Activated CD4-positive, alpha-beta T cell treated with anti-CD3 and anti-CD28 coated beads for 1 hour (primary cell): ENCODE measurements at places on chromosomes 4 and X.

DNA sequence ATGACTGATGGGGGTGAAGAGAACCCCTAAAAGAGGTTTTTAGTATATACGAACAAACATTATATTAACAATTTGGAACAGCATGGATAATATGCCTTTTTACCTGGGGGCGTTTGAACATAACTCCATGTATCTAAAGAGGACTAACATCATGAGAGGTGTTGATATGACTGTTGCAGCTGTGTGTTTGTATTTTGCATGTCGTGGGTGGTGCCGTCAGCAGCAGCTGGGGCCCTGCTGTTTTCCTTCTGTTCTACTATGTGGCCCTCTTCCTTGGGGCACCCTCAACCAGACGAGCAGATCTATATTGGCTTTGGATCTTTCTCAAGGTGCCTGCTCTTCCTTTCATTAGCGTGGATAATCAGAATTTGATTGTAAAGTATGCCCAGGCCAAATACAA is 11.2 kb downstream of the GBA3 start:
- DNase-seq = no peak

GRCh38 chr4:139710073-139710472 is 44.5 kb downstream of the MGST2 start:
- no peak for DNase-seq

- no peak for DNase-seq
Measured at GRCh38 chr4:141891260-141892120, 255.1 kb downstream of the IL15 start.

- DNase-seq = no peak
Measured at GRCh38 chr4:160864253-160864652, 1299.5 kb downstream of the FSTL5 start.

GRCh38 chrX:33741807-33742206 is 390.3 kb downstream of the FAM47A start:
- DNase-seq = no peak

DNA sequence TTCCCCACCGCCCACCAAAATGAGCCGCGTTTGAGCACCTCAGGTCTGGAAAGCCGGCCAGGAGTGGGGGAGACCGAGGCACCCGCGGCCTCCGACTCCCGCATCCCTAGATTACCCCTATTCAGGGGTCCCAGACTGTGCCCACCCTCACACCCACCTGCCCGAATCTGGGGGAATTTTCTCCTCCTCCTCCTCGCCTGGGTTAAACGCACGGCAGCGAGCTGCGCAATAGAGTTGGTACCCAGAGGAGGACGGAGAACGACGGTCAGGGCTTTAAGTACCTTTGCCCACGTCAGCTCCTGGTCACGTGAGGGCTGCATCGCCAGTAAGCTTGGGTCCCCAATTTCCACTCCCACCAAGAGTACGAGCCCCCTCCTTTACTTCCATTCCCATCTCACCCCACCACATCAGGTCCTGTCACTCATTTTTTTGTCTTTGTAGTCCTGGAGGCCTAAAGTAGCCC is at the start of gene ARMCX2:
Gene ARMCX2 (minus strand): TSS at position 250 of the 463 bp plus-strand sequence. CDS start 2,262 bp downstream, outside the sequence.
- DNase-seq = no peak

DNA sequence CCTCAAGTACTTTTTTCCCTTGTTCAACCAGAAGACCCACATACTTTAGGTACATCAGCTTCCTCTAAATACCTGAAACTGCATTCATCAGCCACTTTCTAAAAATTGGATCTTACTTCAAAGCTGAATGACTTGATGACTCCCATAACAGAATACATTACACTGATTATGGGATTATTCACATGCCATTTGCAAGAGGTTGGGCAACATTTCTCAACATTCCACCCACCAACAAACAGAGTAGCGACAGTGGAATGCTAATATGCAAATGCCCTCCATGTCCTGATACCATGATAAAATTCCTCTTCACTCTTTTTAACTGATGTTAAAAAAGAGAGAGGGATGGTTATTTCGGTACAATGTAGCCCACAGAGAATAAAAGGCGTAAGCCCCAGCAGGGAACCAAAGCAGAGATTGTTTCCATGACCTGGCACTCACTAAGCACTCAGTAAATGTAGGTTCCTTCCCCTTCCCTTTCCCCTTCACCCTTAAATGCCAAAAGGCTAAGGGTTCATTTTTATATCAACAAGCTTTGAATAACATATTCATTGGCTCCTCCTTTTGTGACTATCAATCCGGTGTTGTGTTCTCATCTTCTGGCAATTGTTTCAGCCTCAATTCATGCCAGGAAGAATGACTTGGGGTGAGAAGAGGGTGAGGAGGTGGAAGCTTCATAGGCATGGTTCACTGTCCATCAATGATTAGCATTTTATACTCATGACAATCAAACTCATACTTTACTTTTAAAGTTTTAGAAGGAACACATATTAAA is 317.2 kb downstream of the DHX15 start:
- DNase-seq = no peak

DNA sequence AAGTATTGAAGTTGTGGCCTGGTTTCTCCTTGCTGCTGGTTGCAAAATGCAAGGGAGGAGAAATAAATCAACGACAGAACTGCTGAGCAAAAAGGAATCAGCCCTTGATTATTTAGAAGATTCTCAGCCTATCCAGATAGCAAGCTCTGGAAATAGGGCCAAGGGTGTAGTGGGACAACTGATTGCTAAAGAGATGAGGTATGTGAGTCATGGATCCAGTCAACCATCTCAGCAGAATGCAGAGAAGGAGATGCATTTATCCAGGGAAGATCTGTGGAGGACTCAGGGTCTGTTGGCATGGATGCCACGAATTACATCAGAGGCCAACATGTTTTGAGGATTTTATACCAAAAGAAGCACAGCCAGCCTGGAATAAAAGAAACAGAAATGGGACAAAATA is 36.7 kb downstream of the FOXR2 start:
- DNase-seq = no peak

DNA sequence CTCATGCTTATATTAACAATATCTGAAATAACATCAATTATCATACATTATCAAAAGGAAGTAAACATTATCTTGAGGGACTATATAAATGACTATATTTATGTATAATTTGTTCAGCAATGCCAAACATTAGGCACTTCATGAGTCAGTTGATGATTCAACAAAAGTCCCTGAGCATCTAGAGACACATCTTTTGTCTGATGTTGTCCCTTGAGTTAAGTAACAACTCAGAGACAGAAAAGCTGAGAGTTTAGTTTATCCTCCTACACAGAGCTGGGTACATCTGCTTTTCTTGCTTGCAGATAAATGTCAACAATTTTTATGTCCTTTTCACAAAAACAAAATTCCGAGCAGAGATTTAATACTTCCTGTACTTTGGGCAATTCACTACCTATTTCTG is 311.1 kb downstream of the INPP4B start:
- DNase-seq = no peak

GRCh38 chr4:11506194-11506593 is 77.5 kb upstream of the HS3ST1 start:
- DNase-seq = no peak

DNA sequence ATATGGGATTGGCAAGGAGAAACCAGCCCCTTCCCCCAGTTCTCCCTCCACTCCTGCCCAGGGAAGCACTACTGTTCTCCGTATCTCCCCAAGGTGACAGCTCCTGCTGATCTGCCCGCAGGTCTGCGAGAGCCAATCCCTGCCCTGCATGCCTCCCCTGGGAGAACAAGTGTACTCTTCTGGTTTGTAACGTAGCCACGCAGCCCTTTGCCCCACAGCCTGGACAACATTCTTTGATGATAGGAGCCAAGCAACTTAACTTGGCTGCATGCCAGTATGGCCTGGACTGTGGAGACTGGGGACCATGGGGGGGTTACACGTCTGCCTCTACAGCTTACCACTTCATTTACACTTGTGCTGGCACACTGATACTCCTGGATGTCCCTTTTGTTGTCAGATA is 2.0 kb downstream of the STBD1 start:
- no peak for DNase-seq

GRCh38 chr4:70628444-70628843 is at the start of gene ENAM:
Gene ENAM (plus strand): TSS chr4:70628744. CDS start chr4:70629501, 757 bp downstream.
- DNase-seq = no peak

- DNase-seq = no peak
Measured at GRCh38 chr4:68366600-68366999, 16.7 kb upstream of the YTHDC1 start.

DNA sequence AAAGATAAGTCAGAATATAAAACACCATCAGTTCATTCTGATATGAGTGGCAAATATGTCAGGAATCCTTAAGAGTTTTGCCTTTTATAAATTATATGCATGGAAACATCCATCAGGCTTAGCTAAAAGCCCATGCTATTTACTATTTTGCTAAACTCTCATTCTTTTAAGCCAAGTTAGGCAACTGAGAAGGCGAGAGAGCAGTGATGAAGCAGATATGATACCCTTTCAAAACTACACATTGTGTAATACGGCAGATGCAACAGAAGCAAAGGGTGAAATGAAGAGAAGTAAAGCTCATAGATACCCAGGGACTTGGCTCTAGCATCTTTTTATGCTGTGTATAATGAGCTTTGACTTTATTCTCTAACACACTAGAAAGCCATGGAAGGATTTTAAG is 95.8 kb downstream of the SLIT2 start:
- no peak for DNase-seq

DNA sequence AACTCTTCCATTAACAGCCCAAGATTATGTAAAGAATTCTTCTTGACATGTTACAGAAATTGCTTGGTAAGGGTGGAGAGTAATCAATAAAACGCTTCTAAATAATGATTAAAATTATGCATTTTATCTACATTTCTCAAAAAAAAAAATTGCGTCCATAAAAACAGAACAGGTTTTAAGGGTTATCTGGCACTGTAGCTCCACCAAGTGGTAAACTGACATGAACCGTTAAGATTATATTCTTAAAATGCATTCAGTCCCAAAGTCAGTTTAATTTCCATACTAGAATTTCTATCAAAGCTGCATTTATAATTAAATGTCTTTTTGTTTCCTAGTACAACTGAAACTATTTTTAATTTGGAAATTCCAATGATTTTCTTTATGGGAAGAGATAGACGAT is 214.0 kb upstream of the UGT8 start:
- no peak for DNase-seq

DNA sequence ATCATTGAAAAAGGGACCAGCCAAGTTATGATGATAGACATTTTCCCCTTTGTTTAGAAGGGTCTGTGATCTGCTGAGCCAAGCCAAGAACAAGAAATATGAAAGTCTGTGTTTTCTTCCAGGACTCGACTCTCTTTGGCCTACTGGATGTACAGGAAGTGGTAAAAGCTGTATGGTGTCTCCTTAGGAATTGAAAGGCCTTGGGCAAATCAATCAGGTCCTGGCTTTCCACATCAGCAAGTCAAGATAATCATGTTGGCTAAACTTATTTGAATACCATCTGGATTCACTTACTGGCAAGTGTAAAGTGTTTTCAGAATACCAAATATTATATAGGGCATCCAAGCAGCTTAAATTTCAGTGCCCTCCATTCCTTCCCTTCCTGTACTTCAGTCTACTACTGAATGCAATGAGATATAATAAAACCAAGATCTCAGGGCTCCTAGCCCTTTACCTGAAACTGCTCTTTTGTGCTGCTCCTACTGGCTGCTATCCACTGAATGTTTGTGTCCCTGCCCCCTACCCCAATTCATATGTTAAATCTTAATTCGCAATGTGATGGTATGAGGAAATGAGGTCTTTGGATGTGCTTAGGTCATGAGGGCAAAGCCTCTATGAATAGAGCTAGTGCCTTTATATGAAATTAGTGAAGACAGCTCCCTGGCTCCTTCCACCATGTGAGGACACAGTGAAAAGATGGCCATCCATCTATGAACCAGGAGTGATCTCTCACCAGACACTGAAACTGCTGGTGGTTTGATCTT is 578.0 kb downstream of the SPRY1 start:
- no peak for DNase-seq

GRCh38 chr4:114385195-114385985 is 213.2 kb upstream of the UGT8 start:
- DNase-seq = no peak

- DNase-seq = no peak
Measured at GRCh38 chr4:94277534-94277933, 65.1 kb downstream of the HPGDS start.

DNA sequence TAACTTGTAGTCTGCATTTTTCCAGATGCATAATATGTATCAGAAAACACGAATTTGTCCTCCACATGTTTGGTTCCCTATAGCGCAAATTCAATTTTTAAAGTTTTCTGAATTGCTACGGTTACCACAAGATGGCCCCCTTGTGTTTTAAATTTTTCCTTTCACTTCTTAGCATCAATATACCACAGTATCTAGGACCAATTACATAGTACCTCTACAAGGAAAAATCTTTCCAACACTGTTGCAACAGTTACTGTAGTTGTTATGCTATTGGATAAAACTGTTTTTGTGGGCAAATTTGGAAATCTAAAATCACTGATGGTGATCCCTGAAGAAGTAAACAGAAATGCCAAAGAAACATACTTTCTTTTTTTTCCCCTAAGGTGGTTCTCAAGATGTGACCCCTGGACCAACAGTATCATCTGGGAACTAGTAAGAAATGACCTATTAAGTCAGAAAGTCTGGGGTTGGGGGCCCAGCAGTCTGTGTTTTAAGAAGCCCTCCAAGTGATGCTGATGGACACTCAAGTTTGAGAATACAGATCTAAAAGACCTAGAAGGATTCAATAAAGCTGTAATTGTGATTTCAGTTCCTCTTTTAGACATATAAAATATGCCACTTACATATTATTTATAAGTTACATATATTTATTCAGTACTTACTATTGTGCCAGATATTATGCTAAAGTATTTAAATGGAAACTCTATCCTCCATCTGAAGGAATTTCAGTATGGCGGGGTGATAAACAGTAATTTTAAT is 3.1 kb downstream of the ZGRF1 start:
- DNase-seq = no peak

GRCh38 chr4:71709961-71710360 is 73.9 kb downstream of the GC start:
- DNase-seq = no peak

DNA sequence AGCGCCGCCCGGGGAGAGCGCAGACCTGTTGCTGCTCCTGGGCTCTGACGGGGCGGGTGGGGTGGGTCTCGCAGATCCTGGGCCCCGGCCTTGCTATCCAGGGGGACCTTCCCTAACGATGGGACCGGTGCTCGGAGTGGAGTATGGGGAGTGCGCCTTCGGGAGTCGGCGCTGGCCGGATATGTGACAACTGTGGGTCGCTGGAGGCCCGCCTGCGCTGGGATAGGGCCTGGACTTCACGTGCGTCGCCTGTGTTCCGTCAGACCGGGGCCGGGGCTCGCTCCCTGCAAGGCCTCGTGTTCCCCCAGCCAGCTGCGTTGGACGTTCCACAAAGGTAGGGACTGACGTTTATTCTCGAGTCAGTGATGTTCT is 1.3 kb downstream of the TBL1X start:
- DNase-seq = no peak

DNA sequence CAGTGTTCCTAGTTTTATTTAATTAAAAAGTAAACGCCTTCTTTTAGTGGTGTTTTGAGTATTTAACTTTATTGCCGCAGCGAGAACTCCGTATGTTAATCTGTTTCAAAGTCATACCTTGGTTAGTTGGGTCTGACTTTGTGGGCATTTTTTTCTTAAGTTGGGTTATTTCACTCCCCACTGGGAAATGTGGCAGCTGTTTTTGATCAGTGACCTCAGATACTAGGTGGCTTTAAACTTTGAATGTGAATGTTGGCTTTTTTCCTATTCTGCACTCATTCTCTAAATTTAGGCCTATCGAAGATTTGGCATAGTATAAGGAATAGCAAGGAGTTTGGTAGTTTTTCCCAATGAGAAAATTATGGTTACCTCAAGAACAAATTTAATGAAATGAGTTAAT is 85.9 kb downstream of the FIP1L1 start:
- DNase-seq = no peak
